ENCODE measurements at places on chromosomes 1 and 21.

DNA sequence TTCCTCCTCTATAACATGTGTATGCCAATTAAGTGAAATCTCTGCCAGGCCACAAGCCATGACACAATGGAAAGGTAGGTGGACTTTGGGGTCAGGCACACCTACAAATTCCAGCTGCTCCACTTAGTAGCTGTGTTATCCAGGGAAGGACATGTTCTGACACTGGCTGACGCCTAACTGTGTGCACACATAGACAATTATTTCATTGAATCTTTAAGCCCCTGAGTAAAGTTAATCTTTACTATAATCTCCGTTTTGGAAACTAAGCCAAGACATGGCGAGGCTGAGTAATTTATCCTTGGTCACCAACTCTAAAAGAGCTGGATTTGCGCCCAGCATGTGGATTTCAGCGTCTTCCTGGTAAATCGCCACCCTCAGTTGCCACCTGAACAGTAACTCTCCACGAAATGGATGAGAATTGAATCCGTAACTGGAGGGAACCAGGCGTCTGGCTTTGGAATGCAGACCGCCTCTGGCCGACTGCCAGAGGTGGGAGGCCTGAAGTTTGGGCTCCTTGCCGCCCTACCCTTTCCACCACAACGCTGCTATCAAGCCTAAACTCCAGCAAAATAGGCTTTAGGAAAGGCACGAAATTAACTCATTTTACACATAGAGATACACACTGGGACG, 888 bp upstream of the SNRPE start:
- DNase-seq = no peak

DNA sequence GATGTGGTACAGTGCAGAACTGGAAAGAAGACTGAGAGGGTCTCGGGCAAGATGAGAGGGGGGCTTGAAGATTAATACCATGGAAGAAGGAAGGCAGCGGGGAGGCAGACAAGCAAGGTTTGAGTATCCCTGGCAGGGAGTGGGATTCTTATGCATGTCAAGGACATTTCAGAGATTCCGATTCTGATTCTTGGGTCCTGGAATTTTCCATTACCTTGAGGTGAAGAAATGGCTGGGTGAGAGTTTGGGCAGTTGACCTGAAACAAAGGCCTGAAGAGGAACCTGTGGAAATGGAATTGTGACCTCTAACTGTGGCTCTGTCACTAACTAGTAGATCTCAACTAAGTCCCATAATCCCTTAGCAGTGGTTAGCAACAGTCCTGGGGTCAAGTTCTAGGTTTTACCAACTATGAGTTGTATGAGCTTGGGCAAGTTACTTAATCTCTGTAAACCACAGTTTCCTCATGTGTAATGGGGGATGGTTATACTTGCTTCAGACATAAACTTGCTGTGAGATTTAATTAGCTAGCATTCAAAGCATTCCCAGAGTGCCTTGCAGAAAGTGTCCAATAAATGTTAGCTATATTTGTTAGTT, 8.6 kb upstream of the ACTN2 start:
- DNase-seq = no peak

GRCh38 chr1:61950418-61950817, 208.1 kb downstream of the PATJ start:
- DNase-seq = no peak

DNA sequence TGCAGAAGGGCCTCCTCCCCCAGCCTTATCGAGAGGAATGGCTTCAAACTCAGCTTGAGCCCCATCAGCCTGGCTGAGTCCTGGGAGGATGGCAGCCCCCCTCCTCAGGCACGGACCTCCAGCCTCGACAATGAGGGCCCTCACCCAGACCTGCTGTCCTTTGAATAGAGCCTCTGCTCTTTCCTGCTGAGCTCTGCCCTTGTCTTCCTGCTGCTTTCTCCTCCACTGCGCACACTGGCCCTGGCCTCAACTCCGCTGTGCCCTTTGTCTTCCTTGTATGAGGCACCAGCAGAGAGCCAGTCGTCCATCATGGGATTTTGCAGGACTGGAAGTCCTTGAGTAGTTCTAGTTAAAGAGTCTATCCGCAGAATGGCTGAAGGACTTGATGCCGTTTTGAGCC, 2.0 kb downstream of the C1orf226 start:
- DNase-seq = no peak

GRCh38 chr1:245091171-245091621, 63.6 kb upstream of the KIF26B start:
- no peak for DNase-seq

GRCh38 chr1:218400624-218401023, 55.5 kb downstream of the TGFB2 start:
- DNase-seq = no peak

DNA sequence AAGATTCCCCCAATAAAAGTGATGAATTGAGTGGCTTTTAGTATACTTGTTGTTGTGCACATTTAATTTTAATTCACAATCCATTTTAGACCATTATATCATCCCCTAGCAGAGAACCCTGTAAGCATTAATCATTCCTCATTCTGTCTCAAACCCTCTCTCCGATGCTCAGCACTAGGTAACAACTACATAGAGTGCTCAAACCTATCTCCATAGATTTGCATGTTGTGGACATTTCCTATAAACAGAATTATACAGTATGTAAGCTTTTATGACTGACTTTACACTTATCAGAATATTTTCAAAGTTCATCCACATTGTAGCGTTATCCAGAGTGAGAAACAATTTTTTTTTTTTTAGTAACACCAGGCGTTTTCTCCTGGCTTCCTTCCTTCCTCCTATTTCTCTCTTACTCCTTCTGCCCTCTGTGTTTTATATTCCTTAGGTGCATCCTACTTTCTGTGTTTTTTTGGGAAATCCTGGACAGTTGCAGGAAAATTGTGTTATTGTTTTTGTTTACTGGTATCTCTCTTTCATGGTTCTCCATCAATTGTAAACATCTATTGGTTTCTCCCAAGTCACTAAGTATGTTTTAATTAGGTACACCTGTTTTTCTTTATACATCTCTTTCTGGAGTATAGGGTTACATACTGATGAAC, 1528.0 kb upstream of the TPTE start:
- no peak for DNase-seq

DNA sequence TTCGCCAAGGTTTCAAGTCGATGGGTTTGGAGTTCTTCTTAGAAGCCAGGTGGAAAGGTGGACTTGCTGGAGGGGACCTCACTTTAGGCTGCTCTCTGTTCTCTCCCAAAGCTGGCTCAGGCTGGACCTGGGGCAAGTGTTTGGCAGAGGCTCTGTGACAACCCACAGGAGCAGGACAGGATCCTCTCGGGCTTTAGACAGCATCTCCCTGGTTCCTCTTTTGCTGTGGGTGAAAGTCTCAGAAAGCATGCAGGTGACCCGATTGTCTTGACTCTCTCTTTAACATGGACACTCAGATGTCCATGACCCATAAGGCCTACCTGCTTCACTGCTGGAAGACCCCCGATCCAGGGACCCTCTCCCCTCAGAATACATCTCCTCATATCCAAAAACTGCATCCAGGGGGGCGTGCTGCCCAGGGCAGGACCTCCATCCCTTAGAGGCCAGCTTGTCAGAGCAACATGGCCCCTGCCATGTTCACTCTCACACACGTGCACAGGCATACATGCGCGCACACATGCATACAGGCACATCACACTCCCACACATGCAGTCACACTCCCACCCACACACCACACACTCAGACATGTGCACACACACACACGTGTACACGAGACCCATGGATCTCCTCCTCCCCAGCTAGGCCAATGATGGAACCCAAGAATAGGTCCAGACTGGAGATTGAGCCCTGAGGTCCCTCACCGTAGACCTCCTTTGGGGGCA, 21.3 kb downstream of the MRPL37 start:
- DNase-seq = no peak

DNA sequence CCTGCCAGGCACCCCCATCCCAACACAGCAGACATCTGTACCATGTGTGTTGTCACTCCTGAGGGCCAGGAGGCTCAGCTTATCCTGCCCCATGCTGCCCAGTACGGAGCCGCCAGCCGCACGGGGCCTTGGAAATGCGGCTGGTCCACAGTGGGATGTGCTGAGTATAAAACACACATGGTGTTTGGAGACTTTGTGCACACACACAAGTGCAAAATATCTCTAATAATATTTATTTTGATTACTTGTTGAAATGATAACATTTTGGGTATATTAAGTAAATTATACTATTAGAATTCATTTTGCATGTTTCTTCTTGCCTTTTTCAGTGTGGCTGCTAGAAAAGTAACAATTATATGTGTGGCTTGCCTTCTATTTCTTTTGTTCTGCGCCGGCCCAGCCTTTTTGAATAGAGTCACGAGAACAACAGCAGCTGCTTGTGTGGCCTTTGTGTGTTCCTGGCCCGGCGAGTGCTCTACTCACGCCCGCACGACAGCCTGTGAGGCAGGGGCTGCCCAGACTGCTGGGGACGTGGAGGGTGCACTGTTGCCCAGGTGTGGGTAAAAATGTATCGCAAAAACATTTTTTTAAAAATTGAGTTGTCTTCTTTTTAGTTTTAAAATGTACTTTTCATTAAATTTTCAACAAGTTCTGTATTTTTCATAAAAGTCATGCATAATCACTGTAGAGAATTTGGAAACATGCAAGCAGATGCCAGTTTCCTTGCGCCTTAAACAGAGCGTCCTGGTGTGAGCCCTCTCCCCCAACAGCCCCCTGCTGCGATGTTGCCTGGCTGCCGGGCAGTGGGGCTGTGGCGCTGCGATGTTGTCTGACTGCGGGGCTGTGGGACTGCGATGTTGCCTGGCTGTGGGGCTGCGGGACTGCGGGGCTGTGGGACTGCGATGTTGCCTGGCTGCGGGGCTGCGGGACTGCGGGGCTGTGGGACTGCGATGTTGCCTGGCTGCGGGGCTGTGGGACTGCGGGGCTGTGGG, 35.5 kb downstream of the COQ8A start:
- no peak for DNase-seq

Data from WTC11 (cell line).